Fibroblast of pulmonary artery (primary cell): ENCODE measurements at places on chromosomes 1 and 21.

DNA sequence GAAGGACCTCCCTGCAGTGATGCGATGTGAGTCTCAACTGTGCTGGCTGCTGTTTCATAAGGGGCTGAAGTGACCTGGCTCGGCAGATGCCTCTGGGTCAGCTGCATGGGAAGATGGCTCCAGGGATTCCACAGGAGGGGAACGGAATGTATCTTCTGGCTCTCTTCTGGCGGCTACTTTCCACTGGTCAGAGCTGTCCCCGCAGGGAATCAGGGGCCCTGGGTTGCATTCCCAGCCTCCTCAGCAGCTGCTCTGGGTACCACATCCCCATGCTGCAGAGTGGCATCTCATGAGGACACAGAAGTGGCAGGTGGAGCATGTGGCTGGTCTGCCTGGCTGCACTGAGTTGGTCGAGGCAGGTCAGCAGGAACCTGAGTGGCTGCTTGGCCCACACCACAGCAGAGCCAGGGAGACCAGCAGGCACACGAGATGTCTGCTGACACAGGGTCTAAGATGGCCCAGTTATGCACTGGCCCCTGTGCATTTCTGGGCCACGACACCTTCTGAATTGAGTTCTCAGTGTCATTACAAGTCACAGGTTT, 42.8 kb downstream of the POFUT2 start:
- DNase-seq = no peak

- DNase-seq = no peak
Measured at GRCh38 chr1:177884479-177885021, 85.3 kb downstream of the SEC16B start.

GRCh38 chr1:50940291-50940690, 19.8 kb downstream of the FAF1 start:
- no peak for DNase-seq

GRCh38 chr1:24425441-24425840, 9.8 kb downstream of the NIPAL3 start:
- no peak for DNase-seq

DNA sequence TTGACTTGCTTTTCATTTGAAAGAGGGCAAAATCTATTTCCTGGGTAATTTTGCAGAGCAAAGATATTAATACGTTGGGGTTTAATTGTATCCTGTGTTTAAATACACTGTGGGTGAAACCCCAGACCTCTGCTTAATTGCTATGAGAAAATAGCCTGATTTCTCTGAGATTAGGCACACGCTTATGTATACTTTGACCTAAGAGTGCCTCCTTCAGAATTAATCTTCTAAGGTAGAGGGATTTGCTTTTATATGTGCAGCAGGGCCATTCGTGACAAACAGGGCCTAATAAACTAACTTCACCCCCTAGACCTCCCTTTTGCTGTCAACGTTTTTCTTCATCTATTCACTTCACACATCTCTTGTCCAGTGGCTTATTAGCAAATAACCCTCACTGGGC, 216.9 kb upstream of the ADGRL2 start:
- DNase-seq = no peak
